ENCODE measurements at places on chromosomes 3 and 15.

GRCh38 chr3:39641274-39641673 lies 168.1 kb upstream of the MYRIP start:
- peak; percentile 51 for ATAC-seq

DNA sequence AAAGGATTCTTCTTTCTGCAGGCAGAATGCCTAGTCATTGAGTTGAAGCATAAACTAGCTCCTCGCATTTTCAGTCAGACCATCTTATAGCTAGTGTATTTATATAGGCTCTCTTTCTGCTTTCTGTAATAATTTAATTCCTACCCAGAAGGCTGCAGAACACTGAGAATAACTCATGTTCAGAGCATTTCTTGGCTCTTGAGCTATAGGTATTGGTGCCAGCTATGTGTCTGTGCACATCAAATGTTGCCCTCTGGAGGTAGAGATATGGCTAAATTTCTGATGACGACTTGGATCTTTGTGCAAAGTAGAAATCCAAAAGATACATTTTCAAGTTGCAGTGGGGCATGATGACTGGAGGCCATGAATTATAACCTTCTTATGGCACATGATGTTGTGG lies 336.2 kb upstream of the TPM1 start:
- ATAC-seq, result no peak

DNA sequence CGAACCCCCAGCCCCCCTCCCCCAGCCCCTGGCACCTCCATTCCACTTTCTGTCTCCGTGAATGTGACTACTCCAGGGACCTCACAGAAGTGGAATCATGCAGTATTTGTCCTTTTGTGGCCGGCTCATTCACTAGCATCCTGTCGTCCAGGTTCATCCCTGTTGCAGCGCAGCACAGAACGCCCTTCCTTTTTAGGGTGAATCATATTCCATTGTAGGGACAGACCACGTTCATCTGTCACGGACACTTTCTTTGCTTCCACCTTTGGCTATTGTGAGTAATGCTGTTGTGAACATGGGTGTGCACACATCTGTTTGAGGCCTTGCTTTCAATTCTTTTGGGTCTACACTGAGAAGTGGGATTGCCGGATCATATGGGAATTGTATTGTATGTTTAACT lies 148.9 kb upstream of the IQSEC1 start:
- no peak for ATAC-seq

DNA sequence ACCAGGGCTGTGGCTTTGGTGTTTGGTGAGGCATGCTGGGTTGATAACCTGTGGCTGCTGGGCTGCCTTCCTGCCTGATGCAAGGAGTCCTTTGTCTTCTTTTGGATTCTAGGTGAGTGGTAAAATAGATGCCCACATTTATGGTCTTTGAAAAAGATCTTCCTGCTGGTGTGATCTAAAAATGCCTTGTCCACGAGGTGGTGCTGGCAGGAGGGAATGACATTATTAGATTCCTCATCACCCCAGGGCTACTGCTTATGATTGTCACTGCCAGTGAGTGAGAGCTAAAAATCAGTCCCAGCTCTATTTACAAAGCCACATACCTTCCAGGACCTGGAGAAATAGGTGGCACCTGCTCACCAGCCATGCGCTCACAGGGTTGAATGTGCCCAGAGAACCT lies 355.5 kb upstream of the ROPN1 start:
- no peak for ATAC-seq

DNA sequence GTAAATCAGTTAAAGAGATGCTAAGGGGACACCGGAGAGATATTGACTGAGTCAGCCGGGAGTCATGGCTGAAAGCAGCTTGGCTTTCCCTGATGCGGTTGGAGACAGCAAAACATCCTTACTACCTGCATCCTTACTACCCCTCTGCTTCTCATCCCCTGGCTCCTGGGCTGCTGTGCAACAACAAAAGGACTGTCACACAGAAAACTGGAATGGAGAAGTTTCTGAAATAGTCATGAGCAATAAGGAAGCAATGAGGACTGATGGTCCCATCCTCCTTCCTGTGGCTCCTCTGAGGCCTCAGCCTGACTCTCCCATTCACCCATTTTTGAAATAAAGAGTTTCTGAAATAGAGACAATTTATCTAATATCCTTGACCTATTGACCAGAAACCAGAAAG lies 1.1 kb downstream of the HCLS1 start:
- ATAC-seq, result no peak

- ATAC-seq, result no peak
Measured at GRCh38 chr3:71858503-71859122, 73.7 kb upstream of the PROK2 start.

- ATAC-seq, result no peak
Measured at GRCh38 chr3:180252683-180253082, 215.9 kb upstream of the PEX5L start.

DNA sequence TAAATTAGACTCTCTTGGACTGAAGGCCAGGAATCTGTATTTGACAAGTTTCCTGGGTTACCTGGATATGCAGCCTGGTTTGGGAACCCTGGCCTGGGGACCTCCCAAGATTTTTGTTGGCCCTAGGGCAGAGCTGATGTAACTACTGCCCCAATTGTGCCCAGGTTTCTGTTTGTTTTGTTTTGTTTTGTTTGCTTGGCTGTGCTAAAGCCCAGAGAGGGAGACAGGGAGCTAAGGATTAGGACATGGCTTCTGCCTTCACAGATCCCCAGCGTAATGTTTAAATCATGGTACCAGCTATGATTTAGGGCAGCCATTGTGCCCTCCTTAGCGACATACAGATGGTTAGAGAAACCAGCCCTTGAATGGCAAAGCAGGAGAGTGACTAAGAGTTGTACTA lies 47.6 kb downstream of the ABHD5 start:
- ATAC-seq, result no peak

DNA sequence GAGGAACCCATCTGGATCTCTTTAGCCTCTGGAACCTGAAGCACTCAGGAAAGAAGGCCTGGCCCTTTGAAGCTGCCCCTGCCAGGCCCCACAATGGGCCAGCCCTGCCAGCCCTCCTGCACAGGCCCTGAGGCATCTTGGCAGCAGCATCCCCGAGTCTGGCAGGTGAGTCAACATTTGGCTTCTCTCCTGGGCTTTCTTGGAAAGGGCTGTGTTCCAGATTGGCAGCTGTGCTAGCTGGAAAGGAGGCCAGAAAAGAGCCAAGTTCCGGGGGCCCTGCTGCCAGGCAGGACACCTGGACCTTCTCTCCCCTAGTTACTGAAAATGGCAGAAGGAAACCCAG lies 187.2 kb downstream of the SHQ1 start:
- no peak for ATAC-seq

DNA sequence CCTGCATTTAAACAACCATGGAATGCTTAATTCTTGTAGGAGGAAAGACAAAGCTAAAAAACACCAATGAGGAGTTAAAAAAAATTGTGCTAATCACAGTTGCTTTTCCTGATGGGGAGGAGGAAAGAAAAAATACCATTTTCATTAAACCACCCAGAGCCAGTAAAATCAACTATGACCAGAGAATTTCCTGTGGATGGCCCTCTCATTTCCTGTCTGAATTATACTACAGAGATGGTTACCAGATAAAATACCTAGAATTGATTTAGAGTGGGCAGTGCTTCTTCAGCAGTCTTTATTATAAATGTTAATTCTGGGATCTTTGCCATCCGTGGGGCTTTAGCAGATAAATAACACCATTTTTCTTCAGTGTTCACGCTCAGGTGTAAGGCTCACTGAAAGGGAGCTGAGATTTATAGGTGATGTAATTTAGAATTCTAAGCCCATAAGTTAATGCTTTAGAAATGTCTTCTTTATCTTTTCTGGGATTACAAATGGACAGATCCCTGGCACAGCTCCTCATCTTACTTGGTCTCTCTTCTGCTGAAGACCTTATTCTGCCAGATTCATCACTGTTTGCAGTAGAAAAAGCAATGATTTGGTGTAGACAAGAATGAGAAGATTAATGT lies 37.9 kb downstream of the RETNLB start:
- no peak for ATAC-seq

DNA sequence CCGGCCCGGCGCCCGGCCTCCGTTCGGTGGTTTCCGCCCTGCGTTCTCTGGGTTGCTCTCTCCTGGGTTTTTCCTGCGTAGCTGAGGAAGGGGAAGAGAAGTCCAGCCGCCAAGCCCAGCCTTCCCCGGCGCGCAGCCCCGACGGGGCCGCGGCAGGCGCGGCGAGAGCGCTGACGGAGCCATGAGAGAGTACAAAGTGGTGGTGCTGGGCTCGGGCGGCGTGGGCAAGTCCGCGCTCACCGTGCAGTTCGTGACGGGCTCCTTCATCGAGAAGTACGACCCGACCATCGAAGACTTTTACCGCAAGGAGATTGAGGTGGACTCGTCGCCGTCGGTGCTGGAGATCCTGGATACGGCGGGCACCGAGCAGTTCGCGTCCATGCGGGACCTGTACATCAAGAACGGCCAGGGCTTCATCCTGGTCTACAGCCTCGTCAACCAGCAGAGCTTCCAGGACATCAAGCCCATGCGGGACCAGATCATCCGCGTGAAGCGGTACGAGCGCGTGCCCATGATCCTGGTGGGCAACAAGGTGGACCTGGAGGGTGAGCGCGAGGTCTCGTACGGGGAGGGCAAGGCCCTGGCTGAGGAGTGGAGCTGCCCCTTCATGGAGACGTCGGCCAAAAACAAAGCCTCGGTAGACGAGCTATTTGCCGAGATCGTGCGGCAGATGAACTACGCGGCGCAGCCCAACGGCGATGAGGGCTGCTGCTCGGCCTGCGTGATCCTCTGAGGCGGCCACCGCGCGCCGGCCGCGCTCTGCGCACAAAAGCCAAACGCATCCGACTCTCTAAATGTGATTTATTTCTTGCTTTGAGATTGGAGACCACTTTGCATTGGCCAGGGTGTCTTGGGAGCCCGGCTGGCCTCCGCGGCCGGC lies 727 bp downstream of the RAP2B start:
- ATAC-seq, result no peak

DNA sequence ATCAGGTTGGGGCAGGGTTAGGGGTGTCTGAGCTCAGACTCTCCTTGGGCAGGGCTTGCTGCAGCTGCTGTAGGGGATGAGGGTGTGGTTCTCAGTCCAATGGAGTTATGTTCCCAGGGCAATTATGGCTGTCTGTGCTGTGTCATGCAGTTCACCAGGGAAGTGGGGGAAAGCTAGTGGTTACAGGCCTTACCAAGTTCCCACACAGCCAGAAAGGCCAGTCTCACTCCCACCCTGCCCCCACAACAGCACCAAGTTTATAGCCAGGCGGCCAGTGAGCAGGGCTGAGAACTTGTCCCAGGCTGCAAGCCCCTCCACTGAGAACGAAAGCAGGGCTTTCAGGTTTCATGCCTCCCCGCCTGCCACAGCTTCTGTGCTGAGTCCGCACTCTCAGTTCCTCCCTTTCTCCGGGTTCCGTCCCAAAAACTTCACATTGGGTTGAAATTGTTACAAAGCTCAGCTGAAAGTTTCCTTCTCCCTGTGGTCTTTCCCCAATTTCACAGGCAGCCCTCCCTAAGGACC lies 19.6 kb upstream of the CPOX start:
- ATAC-seq, result no peak

- no peak for ATAC-seq
Measured at GRCh38 chr15:52698514-52698913, 19.3 kb upstream of the ATOSA start.

DNA sequence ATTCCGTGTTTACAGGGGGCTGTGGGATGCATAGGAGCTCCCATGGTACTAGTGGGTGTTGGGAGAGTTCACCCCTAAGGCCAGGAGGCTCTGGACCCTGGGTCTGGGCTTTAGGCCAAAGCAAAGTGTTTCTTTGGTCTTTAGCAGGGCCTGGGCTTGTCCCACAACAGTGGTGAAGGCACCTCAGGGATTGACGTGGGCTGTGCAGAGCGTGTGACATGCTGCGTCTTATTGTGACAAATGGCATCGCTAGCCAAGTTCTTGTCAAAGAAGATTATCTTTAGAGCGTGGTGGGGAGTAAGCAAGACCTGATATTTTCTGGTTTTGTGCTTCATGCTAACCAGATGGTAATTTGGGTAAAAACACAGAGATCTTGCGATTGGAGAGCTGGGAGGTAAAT lies 170.1 kb downstream of the APBA2 start:
- ATAC-seq, result no peak

DNA sequence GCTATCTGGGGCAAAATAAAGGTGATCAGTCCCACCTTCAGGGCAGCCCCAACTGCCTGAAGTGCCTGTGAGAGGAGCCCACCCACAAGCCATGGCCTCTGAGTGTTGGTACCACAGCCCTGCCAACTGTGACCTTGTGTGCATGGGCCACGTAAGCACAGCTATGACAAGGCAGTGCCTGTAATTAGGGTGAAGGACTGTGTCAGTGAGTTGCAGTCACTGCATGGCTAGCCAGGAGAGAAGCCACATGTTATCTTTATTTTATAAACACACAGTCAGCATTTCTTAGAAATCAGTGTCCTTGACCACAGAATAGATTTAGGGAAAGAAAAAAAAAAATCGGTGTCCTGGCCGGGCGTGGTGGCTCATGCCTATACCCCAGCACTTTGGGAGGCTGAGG lies 24.8 kb downstream of the EXOSC7 start:
- no peak for ATAC-seq

DNA sequence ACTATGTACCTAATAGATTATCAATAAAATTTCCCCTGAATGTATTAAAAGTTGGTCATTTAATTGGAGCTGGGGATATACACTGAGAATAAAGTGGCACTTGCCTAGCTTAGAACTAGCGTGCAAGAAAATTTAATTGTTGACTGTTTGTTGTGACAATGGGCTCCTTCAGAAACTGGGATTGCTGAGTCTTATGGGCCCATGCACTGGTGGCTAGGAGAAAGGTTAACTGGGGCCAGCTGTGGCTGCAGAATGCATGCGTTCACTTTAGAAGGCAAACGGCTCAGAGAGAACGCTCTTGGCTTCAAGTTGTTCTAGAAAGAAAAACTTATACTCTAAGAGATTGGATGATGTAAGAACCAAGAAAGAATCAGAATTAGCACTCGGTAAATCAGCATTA lies 18.7 kb upstream of the LPP start:
- no peak for ATAC-seq

GRCh38 chr15:69860921-69861320 lies 236.8 kb downstream of the TLE3 start:
- ATAC-seq, result no peak

GRCh38 chr15:45586125-45586524 lies 1.1 kb upstream of the BLOC1S6 start:
- no peak for ATAC-seq

- ATAC-seq, result no peak
Measured at GRCh38 chr3:128449111-128449638, 17.5 kb downstream of the DNAJB8 start.

GRCh38 chr3:160613661-160614060 lies 48.3 kb upstream of the KPNA4 start:
- ATAC-seq, result no peak

- ATAC-seq, result no peak
Measured at GRCh38 chr3:53482227-53482626, 12.2 kb upstream of the CACNA1D start.

GRCh38 chr15:65653341-65653740 lies 31.6 kb downstream of the SLC24A1 start:
- ATAC-seq, result no peak

DNA sequence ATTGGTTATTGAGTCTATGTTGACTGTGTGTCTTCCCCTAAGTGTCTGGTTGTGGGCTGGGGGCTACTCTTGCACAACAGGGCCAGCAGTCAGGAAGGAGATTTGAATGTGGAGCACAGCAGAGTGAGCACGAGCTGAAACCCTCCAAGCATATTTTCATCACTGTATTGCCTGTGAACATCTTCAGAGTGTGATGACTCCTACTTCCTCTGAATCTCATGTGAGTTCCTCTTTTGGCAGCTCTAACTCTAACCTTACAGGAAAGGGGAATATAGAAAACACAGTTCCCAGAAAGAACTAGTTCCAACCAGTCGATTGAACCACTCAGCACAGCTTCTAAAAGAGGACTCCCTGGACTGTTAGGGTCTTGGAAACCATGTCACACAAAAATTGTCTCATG lies 211.6 kb downstream of the RAP2B start:
- no peak for ATAC-seq

- ATAC-seq, result no peak
Measured at GRCh38 chr15:24916305-24917009, 38.3 kb upstream of the SNRPN start.
